ENCODE measurements at places on chromosomes 5 and 9. TPM values are rescaled to one million over a fixed set of nuclear protein-coding genes. Genes with fewer than 3 reads are reported as not detected.

GRCh38 chr5:130227699-130228098 is 323.4 kb downstream of the CHSY3 start:
- H3K4me3 ChIP-seq: no peak overlapping the region
- no peak for DNase-seq
- H3K36me3 ChIP-seq: no peaks in the 10 kb centered on the region
- H3K27me3 ChIP-seq: no peaks in the 10 kb centered on the region
- no peaks in the 10 kb centered on the region for H3K4me1 ChIP-seq
- H3K27ac ChIP-seq: no peak overlapping the region

DNA sequence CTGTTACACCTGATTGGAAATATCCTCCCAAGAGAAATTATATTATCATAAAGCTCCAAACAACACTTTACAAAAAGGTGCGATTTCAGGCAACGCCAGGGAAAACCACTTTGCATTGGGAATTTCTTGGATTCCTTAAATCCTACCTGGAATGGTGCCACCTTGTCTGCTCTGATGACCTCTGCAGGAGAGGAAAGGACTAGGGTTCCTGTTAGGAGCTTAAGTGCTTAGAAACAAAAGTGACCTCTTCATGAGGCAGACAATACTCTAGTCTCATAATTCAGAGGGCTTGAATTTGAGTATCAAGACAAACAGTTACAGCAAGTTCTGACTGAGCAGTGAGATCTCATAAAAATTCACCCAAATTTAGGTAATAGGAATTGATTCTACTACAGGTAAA is 33.9 kb upstream of the GLIS3 start:
- no peak overlapping the region for H3K27ac ChIP-seq
- DNase-seq: no peak
- no peak overlapping the region for H3K4me3 ChIP-seq
- H3K4me1 ChIP-seq: no peaks in the 10 kb centered on the region
- no peaks in the 10 kb centered on the region for H3K36me3 ChIP-seq

DNA sequence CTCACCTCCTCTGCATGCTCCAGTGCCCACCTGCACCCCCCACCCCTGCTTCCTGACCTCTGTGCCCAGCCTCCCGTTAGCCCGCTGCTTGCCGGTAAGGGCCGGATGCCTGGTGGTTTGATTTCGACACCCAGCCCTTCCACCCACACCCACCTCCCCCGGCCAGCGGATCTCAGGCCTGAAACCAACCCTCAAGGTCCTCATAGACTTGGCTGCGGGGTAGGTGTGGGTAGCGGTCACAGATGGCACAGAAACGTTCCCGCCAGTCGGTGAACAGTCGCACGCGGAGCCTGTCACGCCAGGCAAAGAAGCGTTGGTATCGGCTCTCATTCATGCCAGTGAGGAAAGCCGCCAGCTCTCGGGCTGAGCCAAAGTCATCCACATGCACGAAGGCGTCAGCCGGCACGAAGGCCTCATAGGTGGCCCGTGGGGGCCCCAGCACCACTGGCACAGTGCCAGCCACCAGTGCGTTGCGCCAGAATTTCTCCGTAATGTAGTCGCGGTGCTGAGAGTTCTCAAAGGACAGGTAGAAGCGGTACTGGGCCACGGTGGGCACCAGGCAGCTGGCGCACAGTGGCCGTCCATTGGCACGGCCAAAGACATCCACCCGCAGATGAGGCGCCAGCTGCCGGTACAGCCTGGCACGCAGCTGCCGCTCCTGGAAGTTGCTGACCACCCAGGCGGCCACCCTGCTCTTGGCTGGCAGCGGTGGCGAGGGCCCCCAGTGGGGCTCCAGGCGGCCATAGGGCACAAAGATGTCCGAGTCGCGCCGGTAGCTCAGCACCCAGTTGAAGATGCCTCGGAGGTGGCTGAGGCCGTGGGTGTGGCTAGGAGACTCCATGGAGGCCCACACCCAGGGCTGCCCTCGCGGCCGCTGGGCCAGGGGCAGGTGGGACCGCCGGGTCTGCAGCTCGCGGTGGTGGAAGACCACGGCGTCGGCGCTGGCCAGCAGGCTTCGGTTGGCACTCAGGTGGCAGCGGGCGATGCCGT is 1.1 kb downstream of the FUT7 start:
- H3K27ac ChIP-seq: no peak overlapping the region
- no peaks in the 10 kb centered on the region for H3K4me1 ChIP-seq
- H3K27me3 ChIP-seq: peaks cover 10% of the 10 kb centered on the region
- H3K36me3 ChIP-seq: no peaks in the 10 kb centered on the region
- DNase-seq: no peak

GRCh38 chr5:173883347-173883924 is 4.7 kb upstream of the CPEB4 start:
- H3K4me1 ChIP-seq: peaks cover 6% of the 10 kb centered on the region
- H3K27ac ChIP-seq: peak overlapping the region; percentile 92
- H3K4me3 ChIP-seq: no peak overlapping the region
- no peaks in the 10 kb centered on the region for H3K27me3 ChIP-seq

DNA sequence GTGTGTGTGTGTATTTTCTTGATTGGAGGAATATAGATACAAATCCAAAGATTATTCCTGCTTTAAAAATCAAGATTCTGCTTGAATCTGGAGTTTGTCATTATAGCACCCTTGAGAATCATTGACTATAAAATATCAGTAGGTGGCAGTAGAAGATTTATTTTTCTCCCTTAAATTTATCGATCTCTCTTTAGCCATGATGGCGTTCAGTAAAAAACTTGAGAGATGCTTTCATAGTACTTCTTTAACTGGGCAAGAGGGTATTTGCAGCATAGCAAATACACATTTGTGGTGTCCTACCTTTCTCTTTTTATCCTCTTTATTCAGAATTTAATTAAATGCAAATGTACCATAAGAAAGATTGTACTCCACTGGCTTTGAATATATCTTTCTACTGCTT is 307.7 kb downstream of the ADGRV1 start:
- no peaks in the 10 kb centered on the region for H3K4me1 ChIP-seq
- DNase-seq: peak; percentile 48
- H3K4me3 ChIP-seq: no peak overlapping the region
- no peaks in the 10 kb centered on the region for H3K27me3 ChIP-seq
- no peaks in the 10 kb centered on the region for H3K36me3 ChIP-seq
- H3K27ac ChIP-seq: no peak overlapping the region

- H3K4me3 ChIP-seq: no peak overlapping the region
- peaks cover 10% of the 10 kb centered on the region for H3K36me3 ChIP-seq
- peak overlapping the region; percentile 41 for H3K27ac ChIP-seq
- DNase-seq: peak; percentile 45
Measured at GRCh38 chr5:34034534-34035327, 8.3 kb downstream of the C1QTNF3 start.

- no peak for DNase-seq
Measured at GRCh38 chr9:20043035-20043434, 254.2 kb upstream of the SLC24A2 start.

GRCh38 chr5:125987677-125988255 is 435.4 kb upstream of the GRAMD2B start:
- no peaks in the 10 kb centered on the region for H3K36me3 ChIP-seq
- no peak overlapping the region for H3K4me3 ChIP-seq
- no peak for DNase-seq
- H3K4me1 ChIP-seq: no peaks in the 10 kb centered on the region
- H3K27me3 ChIP-seq: no peaks in the 10 kb centered on the region

GRCh38 chr5:25334350-25334749 is 689.6 kb upstream of the CDH10 start:
- H3K4me1 ChIP-seq: no peaks in the 10 kb centered on the region
- H3K27me3 ChIP-seq: no peaks in the 10 kb centered on the region

- no peaks in the 10 kb centered on the region for H3K27me3 ChIP-seq
- no peaks in the 10 kb centered on the region for H3K4me1 ChIP-seq
- H3K4me3 ChIP-seq: no peak overlapping the region
- no peak overlapping the region for H3K27ac ChIP-seq
- DNase-seq: no peak
Measured at GRCh38 chr9:18137815-18138214, 336.1 kb upstream of the ADAMTSL1 start.

DNA sequence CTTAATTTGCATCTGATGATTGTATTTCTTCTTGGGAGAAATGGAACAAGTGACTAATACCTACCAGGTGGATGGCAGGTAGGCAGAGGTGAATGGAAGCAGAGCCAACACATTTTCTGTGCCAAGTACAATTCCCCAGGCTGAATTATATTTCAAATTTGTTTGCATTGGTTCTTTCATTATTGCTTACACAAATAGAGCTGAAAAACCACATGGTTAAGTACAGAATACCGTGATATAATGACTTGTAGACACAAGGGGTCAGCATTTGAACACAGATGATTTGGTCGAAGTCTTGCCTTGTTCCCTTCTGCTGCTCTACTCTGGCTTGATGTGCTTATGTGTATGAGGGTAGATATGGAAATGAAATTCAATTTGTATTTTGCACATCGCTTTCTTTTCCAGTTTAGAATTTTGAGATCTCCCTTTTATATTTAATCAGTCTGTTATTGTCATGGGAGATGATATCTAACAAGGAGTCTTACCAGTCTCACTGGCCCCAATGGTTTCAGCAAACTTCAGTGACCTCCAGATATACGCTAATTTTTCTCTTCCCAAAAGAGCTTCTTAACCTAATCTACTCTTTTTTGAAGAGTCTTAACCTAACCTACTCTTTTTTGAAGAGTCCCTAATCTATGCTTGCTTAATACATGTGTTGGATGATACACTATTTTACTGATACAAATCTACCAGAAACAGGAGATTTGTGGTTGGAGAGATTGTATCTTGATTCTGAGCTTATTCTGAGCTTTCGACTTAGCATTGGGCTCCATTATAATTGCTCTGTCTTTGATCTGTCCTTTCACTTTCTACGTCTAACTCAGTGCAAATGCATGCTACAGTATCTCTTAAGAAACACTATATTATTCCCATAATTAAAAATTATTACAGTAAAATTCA is 88.1 kb downstream of the PCSK1 start:
- DNase-seq: peak; percentile 61
- no peaks in the 10 kb centered on the region for H3K4me1 ChIP-seq
- no peaks in the 10 kb centered on the region for H3K36me3 ChIP-seq
- H3K4me3 ChIP-seq: no peak overlapping the region

GRCh38 chr5:169973056-169973455 is 7.2 kb downstream of the INSYN2B start:
- peaks cover 3% of the 10 kb centered on the region for H3K27me3 ChIP-seq
- H3K36me3 ChIP-seq: no peaks in the 10 kb centered on the region
- H3K27ac ChIP-seq: no peak overlapping the region
- H3K4me1 ChIP-seq: no peaks in the 10 kb centered on the region

- H3K36me3 ChIP-seq: no peaks in the 10 kb centered on the region
- H3K27ac ChIP-seq: no peak overlapping the region
- DNase-seq: no peak
- no peaks in the 10 kb centered on the region for H3K27me3 ChIP-seq
- no peaks in the 10 kb centered on the region for H3K4me1 ChIP-seq
Measured at GRCh38 chr5:44862808-44863207, 54.1 kb downstream of the MRPS30 start.

DNA sequence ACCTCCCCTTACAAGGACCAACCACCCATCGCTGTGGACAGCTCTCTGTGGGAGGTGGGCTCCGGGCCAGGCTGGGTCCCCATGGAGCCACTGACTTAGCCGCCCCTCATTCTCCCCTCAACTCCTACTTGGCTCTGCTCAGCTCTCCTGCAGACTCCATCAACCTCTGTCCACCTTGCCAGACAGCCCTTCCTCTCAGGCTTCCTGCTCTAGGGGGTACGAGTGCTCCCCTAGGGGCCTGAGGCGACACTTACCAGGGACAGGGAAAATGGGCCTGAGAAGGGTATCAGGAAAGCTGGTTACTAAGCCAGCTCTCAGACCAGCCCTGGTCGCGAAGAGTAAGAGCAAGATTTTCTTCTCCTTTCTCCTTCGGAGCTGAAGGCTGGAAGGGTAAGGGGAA is 43.9 kb downstream of the SHB start:
- no peak overlapping the region for H3K4me3 ChIP-seq
- H3K27ac ChIP-seq: no peak overlapping the region
- no peaks in the 10 kb centered on the region for H3K36me3 ChIP-seq

DNA sequence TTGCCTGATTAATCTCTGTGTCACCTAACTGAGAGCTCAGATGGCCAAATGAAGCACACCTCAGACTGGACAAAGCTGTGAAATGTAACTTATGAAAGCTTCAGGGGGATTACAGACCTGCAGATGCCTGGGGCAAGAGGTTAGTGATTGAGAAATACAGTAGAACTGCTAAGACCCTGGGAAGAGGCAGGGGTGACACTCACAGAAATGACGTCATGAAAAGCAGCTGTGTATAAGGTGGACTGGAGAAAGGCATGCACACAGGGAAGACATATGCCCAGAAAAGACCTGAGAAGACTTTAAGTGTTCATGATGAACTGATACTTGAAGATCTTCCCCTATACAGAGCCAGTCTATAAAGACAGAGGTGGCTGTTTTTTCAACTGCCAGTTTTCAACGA is 49.3 kb upstream of the SPTLC1 start:
- H3K27me3 ChIP-seq: peaks cover 5% of the 10 kb centered on the region
- H3K36me3 ChIP-seq: no peaks in the 10 kb centered on the region
- no peak overlapping the region for H3K27ac ChIP-seq
- no peak overlapping the region for H3K4me3 ChIP-seq
- no peak for DNase-seq
- no peaks in the 10 kb centered on the region for H3K4me1 ChIP-seq

DNA sequence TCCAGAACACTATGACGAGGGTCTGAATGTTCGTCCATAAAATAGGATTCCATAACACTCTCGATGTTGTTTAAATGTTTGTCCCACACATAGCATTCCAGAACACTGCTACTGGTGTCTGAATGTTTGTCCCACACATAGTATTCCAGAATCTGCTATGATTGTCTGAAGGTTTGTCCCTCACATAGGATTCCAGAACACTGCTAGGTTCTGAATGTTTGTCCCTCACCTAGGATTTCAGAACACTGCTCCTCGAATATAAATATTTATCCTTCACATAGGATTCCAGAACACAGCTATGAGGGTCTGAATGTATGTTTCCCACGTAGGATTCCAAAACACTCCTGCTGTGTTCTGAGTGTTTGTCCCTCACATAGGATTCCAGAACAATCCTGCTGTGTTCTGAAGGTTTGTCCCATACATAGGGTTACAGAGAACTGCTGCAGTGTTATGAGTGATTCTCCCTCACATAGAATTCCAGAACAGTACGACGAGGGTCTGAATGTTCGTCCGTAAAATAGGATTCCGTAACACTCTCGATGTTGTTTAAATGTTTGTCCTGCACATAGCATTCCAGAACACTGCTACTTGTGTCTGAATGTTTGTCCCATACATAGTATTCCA is 215.3 kb downstream of the FOXD4L6 start:
- no peak overlapping the region for H3K4me3 ChIP-seq
- H3K36me3 ChIP-seq: no peaks in the 10 kb centered on the region
- H3K4me1 ChIP-seq: no peaks in the 10 kb centered on the region
- no peak for DNase-seq
- H3K27ac ChIP-seq: no peak overlapping the region
- H3K27me3 ChIP-seq: no peaks in the 10 kb centered on the region

DNA sequence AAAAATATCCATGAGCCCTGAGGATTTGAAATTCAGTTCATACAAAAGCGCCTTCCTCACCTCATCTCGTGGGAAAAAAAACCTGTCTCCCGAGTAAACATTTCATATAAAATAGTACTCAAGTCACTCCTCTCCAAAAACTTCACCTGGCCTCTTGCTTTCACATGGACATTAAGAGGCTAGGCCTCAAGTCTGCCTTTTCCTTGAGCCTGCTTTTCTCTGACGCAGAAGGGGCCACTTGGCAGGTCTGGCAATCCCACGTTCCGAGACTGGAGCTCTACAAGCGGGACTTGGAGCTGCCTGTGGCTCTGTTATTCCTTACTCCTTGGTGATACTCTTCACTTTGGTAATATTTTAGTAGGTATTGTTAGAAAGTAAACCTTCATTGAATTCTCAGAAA is 26.9 kb upstream of the CKS2 start:
- DNase-seq: no peak
- H3K27me3 ChIP-seq: no peaks in the 10 kb centered on the region
- H3K4me3 ChIP-seq: no peak overlapping the region
- H3K27ac ChIP-seq: no peak overlapping the region
- H3K4me1 ChIP-seq: no peaks in the 10 kb centered on the region

The ADAMTS12 gene
- polyA plus RNA-seq: 2.8 TPM

The NXNL2 gene
- not detected for polyA plus RNA-seq

Data from small intestine (tissue), 16 donors.